DMS79 (cell line): ENCODE measurements at places on chromosomes 12 and 14.

- DNase-seq: no peak
Measured at GRCh38 chr14:61535032-61535431, 160.3 kb upstream of the HIF1A start.

DNA sequence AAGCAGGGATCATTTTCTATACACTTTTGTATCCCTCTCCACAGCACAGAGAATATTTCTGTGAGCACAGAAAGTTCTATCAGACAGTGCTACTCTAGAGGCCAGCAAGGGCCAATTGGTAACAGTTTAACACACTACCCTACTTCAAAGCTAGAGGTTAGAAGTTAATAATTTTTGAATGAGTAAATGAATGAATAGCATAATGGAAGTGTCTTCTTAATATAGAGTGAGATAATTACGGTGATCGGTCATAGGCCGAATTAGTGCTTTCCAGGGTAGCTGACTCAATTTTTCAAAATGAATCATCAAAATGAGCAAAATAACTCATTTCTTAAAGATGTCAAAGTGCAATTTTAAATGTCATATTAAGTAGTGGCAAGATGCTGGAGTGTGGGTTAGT lies 67.0 kb upstream of the CCDC198 start:
- DNase-seq: no peak

DNA sequence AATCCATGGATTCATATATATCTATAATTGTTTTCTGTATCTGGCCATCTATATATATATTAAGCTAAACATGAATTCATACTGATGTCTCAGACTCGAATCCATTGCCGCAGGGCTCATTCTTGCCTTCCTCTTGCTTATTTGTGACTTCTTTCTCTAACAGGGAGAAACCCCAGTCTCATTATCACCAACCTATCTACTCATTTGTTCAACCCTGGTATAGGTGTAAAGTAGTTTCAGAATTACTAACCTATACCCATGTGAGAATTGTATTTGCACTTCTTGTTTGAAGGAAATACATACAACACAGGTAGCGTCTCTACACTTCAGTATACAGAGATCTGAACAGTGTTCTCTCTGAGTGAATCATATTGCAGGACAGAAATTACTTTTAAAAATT lies 77.7 kb downstream of the PTPN11 start:
- no peak for DNase-seq

DNA sequence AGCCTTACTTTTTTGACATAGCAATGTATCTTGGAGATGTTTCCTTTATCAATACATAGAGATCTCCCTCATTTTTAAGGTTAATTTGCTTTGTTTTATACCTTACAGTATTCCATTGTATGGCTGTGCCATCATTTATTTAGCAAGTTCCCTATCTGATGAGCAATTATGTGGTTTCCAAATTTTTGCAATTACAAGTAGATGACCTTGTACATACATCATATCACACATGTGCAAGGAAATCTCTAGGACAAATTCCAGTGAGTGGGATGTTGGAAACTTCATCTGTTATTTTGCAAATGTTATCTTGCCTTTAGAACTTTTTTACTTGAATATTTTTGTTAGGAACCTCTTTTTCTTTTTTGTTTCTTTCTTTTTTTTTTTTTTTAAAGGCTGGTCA lies 49.7 kb downstream of the DRAM1 start:
- DNase-seq: no peak

- no peak for DNase-seq
Measured at GRCh38 chr14:60151715-60152114, 13.5 kb downstream of the DHRS7 start.

DNA sequence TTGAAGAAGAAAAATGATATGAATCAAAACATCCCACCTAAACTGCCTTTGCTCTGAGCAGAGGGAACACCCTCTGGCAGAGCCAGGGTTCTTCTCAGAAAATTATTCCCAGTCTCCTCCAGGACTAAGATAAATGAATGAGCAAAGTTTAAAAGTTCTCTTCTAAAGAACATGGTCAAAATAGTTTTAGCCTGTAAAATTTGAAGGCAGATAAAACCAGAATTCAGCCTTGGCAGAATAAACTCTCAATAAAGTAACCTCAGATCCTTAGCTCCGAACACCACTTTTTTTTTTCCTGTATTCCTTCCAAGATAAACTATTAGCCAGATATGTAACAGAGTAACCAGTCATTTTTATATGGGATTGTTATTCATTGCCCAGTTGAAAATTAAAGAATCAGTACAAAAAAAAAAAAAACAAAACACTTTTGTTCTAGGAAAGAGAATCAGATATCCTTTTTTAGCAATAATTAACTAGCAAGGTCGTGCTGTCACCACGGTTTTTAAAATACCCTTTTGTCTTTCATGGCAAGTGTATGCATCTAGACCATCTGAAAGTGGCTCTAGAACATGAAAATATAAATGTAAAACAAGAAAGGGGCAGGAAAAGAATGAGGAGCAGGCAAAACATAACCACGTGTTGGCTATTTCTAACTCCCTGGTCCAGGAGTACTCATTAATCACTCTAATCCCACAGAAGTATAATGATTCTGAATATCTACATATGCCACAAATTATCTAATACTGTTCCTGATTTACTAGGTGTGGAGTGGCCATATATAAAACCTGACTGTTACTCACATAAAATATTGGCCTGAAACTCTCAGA lies 60.8 kb downstream of the CAPZA3 start:
- DNase-seq: no peak

DNA sequence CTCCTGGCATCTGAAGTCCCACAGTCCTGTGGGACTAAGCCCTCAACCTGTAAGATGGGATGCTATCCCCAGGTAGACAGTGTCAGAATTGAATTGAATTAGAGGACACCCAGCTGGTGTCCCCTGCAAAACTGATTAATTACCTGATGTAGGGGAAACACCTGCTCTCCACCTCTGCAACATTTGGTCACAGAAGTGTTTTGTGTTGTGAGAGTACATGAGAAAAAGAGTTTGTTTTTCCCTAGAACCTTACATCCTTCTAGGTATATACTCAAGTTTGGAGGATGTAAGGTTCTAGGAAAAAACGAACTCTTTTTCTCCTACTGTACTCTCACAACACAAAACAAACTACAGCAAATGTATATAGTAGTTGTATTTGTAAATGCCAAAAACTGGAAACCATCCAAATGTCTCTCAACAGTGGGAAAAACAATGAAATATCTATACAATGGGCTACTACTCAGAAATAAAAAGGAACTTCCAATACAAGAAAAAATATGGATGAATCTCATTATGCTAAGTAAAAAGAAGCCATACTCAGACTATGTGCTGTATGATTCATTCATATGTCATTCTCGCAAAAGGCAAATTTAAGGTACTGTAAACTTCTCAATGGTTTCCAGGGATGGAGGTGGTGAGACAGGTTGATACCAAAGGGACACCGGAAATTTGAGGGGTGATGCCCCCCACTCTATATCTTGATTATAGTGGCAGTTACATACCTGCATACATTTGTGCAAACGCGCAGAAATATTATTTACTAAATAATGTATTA lies 160.7 kb downstream of the MED13L start:
- DNase-seq: no peak

DNA sequence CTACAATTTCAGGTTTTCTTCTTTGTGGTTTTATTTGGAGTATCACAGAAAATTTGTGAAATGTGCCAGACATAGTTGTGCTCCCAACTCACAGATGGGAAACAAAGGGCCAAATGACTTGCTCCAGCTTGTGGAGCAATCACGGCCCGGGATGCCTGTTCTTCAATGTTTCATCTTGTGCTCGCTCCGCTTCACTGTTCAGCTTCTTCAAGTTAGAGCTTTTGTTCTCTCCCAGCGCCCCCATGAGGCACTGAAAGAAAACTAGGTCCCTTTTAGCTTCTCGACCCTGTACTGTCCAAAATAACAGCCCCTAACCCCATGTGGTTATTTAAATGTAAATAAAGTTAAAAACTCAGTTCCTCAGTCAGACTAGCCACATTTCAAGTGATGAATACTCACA lies 187.9 kb upstream of the STXBP6 start:
- no peak for DNase-seq

DNA sequence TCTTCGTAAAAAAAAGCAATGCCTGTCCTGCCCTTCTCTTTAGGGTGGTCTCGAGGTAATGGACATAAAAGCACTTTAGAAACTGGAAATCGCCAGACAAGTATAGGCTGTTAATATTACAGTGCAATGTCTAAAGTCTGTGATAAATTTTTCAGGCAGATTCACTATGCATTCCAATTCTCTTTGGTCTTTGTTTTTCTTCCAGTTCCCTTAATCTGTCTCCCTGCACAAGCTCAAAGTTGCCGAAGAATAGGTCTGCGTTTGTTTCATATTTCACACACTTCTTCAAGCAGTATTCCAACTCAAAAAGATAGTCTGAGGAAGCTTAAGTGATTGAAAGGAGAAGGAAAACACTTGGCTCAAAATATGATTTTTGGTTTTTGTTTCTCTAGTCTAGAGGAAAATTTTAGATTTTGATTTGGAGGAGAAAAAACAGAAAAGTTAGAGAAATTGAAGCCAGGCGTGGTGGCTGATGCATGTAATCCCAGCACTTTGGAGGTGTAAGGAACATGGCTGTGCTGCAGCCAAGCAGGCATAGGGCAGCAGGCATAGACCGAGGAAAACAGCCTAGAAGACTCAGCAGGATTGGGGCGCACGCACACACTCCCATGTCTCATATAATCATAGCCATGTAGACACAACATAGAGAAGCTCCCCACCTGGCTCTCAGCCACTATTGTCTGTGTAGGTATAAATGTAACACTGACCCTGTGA lies 96.2 kb upstream of the TMPO start:
- DNase-seq: no peak

DNA sequence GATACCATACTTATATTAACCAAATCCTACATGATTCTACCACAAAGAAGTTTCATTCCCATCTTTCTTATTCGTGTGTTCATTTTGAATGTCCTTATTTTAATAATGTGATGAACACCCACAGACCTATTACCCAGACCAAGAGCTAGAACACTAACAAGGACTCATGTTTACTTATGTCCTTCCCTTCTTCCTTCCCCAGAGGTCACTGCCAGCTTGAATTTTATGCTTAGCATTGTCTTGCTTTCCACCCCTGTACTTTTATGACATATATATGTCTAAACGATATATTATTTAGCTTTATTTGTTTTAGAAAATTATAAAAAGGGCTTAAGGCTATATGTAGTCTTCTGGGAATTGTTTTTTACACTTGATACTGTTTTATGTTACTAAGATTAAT lies 238.6 kb downstream of the LRIG3 start:
- DNase-seq: no peak

DNA sequence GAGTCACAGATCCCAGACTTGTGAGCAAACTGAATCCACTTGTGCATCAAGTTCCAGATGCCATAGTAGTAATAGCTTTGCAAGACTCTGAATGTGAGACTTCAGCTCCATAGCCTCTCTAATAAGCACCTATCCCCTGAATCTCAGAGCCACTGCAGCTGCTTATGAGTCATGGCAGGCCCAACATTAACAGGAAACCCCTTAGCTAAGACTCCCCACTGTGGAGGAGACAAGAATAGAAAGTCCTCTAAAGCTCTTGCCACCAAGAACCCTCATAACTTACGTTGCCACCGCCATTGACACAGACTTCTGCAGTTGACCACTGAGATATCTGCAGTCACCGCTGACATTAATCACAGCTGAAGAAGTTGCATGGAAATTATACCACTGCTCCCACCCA lies 62.9 kb upstream of the PDE3A start:
- DNase-seq: no peak

GRCh38 chr12:124766727-124767065 lies 97.0 kb downstream of the SCARB1 start:
- DNase-seq: no peak

GRCh38 chr14:80264702-80265101 lies 53.4 kb upstream of the DIO2 start:
- DNase-seq: no peak

DNA sequence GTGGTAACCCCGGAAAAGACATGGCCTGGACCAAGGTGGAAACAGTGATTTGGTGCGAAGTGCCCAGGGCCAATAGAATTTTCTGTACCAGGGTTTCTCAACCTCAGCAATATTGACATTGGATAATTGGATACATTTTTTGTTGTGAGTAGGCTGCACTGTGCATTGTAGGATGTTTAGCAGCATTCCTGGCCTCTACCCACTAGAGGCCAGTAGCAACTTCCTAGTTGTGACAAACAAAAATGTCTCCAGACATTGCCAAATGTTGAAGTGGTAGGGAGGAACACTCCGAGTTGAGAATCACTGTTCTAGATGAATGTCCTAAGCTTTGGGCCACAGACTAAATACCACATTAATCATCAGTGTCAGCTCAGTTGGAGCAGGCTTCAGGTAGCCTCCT lies 6.2 kb upstream of the CGRRF1 start:
- DNase-seq: no peak

DNA sequence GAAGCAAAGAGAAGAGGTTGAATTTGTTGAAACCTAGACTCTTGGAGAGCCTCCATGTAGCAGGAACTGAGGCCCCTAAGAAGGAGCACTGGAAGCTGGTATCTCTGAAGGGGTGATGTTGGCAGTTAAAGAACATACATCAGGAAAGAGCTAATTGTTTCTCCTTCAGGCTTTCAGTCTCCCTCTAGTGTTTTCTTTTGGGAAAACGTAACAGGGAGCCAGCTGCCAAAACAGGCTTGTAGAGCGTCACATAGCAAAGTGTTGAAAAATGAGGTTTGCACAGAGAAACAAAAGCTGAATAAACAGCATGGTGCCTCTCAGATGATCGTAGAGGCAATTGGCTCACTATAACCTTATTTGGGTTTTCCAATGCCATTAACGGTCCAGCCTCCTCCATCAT lies 46.9 kb upstream of the CAND1 start:
- no peak for DNase-seq

DNA sequence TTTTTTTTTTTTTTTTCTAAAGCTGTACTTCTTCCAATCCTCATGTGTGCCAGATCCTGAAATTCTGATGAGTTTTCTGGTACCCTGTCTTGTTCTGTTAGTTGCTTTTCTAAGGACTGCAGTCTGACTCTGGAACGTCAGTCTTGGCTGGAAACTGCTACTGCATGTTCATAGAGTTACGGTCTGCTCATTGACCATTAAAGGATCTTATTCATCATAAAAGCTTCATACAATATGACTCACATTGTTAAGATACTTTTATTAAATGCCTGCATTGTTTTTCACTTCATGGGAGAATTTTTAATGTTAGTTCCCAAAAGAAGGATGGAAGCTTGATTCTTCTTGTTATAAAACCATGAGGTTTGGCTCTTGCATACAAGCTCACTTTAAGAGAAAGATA lies 233.6 kb downstream of the SYT10 start:
- DNase-seq: no peak
